ENCODE measurements at places on chromosomes 3 and 15.

DNA sequence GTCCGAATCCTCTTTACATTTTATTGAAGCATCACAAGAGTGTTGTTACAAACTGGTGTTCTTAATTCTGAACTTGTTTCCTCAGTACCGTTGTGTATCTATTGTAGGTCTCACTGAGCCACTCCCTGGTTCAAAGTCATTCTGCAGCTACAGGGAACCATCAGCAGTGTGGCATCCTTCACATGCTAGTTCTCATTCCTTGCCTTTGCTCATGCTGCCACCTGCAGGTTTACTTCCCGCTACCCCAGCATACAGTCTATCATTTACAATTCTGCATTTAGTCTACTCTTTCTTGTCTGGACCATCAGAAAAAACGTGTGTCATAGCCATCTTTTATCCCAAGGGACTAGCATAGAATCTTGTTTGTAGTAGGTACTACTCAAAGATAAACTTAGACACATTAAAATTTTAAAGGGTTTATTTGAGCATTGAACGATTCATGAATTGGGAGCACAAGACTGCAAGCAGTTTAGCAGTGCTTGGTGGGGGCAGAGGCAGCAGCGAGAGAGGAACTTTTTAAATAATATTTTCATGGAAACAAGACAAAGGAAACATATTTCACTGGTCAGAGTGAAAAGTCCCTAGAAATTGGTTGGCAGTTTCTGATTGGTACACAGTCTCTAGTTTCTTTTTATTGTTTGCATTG lies 402.1 kb downstream of the CADM2 start:
- DNase-seq, result no peak

DNA sequence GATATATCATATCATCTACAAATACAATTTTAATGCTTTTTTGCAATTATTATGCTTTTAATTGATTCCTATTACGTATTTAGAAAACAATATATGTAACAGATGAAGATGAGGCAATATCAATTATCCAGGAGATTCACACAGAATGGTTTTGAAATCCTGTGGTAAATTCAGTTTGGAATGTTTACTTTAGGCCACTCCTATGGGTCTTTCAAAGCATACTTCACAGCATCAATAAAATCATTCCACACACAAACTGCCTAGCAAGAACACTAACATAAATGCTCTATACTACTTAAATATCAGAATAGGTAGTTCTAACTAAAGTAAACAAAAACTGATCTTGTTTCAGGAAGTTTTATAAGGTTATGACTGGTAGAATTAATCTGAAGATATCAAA lies 90.5 kb downstream of the FAM227B start:
- peak; percentile 21 for DNase-seq

DNA sequence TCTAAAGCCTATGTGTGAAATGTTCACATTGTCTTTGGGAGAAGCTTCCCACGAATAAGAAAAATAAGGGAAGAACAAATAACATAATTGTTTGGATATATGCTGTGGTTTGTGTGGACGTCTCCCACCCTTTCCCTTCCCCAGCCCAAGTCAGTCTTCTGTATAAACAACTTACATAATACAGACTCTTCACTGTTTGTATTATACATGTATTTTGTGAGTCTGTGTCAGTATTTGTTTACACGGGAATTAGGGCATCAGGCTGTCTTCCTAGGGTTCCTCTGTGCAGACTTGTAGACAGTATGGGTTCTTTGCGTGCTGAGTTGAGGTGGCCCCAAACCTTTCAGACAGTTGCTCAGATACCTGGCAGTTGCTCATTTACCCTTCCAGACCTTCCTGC lies 103.4 kb downstream of the IGF1R start:
- peak; percentile 12 for DNase-seq

DNA sequence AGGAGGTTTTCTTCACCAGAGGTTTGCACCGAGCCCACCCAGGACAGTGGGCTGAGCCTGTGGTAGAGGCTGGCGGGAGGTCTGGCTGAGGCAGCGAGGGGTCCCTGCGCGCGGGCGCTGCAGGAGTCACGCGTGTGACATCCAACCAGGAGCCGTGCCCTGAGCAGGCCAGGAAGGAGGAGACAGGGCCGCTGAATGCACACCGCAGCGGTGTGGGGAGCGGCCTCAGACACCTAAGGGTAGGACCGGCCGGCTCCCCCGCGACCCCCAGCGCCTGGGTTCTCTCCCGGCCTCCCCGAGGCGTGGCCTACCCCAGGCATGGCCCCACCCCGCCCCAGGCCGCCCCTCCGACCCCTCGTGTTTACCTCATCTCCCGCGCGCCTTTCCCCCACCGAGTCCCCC lies 412 bp downstream of the SLC41A3 start:
- peak; percentile 26 for DNase-seq

DNA sequence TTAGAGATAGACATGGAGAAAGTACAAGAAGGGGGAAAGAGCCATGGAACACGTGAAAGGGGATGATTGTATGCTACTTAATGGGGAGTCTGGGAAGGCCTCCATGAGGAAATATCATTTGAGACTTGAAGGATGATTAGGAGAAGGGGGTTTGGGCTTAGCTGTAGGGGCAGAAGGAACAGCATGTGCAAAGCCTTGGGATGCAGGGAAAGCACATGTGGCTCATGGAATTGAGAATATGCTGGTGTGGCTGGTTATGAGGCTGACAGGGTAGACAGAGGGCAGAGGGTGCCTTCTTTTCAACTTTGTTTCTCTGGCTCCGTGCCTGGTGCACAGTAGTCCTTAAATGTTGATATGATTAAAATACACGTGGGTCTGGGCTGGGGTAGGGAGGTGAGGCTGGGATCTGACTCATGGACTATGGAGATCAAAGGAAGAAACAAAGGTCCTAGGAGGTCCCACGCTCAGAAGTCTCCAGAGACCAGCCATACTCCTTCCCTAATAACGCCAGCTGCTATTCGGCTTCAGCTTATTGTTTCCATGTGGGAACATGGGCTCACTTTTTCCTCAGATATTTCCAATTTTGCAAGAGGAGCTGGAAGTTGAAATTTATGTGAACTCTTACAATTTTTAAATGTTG lies 1.1 kb downstream of the GTF2E1 start:
- DNase-seq, result no peak

DNA sequence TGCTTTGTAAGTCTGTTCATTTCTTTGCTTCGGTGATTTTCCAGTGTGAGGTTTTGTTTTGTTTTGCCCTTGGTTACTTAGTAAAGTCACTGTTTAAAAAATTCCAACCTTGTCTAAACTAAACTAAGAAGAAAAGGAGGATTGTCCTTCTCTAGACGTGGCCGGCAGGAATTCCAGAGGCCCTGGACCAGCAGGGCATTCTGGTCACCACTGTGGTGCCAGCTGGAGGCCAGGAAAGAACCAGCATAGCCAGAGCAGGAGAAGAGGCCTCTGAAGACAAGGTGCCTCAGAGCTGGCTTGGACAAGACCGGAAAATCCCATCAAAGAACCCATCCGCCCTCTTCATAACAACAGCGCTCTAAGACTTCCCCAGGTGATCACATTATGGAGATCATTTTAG lies 8.2 kb downstream of the PLOD2 start:
- no peak for DNase-seq

- DNase-seq, result no peak
Measured at GRCh38 chr3:191100516-191100915, 98.5 kb upstream of the OSTN start.

DNA sequence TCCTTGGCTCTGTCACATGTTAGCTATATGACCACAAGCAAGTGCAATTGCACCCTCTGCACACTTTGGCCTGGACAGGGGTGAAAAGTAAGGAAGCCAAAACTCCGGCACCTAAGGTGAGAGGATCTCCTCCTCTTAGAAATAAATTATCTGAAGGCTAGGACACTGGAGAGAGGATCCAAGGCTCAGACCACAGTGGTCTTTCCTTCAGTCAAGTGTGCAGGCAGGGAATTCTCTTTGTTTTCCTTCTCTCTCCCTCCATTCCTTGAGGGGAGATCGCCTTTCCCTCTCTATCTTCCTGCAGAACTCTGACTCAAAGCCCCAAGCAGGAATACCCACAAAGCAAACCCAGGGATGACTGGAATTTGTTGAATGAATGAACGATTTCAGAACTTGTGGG lies 3.1 kb upstream of the MEGF11 start:
- no peak for DNase-seq

GRCh38 chr3:160765211-160765610 lies 9.2 kb downstream of the PPM1L start:
- DNase-seq, result no peak

DNA sequence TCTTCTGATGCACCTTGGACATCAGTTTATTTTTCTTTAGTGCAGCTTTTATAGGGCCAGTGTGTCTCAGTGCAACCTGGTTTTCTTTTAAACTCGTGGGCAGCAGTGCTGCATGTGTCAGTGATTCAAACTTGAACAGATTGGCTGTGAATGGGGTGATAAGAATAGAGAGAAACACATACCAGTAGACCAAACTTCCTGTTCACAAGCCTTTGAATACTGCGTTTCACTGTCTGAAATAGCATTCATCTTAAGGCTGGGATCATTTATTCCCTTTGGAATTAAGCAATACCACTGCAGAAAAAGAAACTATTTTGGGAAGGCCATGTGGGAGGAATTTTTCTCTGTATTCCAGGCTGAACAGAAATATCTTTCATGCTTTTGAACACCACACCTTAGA lies 51.7 kb downstream of the PHLDB2 start:
- DNase-seq, result peak; percentile 95

DNA sequence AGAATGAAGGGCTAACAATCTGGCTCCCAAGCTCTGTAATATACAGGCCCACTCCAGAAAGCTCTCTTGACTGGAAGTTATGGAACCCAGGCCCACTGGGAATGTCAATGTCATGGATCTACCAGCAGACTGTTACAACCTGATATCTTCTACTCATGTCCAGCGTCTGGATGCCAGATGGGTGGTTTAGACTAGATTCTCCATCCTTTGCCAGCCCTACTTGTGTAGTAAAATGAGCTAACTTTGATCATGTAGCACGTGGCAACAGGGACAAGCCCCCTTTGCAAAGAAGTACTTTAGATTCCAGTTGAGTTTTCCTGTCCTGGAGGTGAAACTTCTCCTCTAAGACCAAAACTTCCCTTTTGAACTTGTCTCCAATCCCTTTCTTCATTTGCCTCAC lies 55.1 kb downstream of the HEG1 start:
- no peak for DNase-seq

GRCh38 chr3:190183121-190183520 lies 62.4 kb upstream of the P3H2 start:
- DNase-seq, result peak; percentile 97

DNA sequence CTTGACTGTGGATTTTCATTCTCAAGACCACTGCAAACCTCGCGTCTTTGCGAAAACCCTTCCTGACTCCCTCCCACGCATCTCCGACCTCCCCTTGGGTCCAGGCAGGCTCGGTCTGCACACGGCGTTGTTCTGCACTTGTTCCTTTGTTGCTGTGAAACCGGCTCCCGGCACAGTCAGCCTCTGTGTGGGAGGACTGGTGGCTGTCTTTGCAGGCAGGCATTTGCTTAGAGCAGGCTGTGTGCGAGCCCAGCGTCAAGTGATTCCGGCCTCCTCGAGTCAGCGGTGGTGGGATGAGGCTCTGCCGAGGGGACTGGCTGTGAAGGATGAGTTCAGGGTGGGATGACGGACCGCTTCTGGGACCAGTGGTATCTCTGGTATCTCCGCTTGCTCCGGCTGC lies 102.6 kb upstream of the ROPN1 start:
- DNase-seq, result no peak

GRCh38 chr3:158769952-158770740 lies 31.7 kb upstream of the MFSD1 start:
- peak; percentile 84 for DNase-seq

- DNase-seq, result peak; percentile 62
Measured at GRCh38 chr3:143040261-143040879, 39.0 kb downstream of the U2SURP start.

GRCh38 chr15:101358895-101359294 lies 63.8 kb upstream of the SNRPA1 start:
- no peak for DNase-seq

- DNase-seq, result no peak
Measured at GRCh38 chr15:81544385-81544784, 170.4 kb upstream of the TMC3 start.

DNA sequence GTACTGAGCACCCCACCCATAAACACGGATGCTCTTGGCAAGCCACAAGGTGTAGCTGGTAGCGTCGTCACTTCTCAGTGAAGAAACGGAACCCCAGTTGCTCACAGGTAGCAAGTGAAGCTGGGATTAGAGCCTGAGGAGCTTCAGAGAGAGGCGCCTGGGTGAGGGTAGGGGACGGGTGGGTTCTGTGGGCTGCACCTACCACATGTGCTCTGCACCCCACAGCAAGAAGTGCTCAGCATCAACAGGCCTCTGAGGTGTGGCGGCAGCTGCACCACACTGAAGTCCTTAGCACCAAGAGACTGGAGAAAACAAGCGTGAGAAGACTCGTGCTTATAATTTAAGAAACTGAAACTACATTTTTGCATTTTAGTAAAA lies 9.8 kb downstream of the MAP6D1 start:
- no peak for DNase-seq

- no peak for DNase-seq
Measured at GRCh38 chr15:71736286-71736947, 73.9 kb upstream of the NR2E3 start.

DNA sequence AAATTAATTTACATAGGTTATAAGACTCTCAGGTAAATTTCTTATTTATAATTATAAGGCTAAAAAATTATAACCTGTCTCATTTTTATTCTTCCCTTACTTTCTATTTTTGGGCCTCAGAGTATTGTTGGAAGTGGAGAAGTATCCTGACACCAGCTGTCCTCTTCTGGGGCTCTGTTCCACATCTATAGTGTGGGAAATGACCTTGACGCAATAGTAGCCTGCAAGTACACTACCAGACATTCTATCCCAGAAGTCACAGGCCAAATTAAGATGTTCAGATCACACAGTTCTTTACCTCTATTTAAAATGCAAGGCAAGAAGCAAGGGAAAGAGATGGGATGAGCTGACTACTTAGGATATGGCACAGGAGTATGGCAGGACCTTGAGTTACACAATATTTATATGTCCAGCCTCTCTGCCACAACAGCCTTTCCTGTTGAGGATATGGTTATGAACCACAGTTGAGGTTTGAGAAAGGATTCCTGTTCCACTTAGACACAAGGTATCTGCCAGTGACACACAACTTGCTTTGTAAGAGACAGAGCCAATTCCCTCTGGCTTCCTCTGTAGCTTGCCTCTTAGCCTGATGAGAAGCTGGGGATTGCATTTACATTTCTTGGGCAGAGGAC lies 158.0 kb upstream of the IL12A start:
- DNase-seq, result peak; percentile 65
